Suppressor macrophage treated with lipopolysaccharide for 1 hour (primary cell): ENCODE measurements at places on chromosomes 1 and 21.

- no peak for DNase-seq
Observed at GRCh38 chr21:33841561-33841960, 74.0 kb downstream of the ATP5PO start.

DNA sequence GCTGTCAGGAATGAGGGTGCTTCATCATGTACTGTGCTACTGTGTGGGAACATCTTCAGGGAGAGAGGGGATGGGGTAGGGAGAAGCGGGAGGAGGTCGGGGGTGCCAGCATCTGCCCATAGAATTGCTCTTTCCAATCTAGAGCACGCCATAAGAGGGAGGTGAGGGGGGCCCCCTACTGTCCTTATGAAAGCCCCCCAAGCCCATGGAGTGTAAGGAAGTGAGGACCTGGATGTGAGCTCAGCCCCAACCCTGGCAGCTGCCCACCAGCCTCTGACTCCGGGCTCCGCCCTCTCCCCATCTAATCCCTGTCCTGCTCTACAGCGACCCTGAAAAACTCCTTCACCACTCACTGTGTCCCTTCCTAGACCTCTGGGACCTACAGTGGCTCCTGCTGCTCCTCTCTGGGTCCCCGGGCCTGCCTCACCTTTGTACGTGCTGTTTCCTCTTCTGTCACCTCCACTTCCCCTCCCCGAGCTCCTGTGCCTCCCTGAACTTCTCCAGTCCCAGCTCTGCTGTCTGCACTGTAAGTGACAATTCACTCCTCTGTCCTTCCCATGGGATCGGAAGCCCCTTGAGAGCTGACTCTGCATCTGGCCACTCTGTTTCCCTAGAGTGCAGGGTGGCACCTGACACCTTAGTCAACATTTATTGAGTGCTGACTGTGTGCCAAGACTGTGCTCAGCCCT is 269.4 kb downstream of the PTPRU start:
- no peak for DNase-seq

DNA sequence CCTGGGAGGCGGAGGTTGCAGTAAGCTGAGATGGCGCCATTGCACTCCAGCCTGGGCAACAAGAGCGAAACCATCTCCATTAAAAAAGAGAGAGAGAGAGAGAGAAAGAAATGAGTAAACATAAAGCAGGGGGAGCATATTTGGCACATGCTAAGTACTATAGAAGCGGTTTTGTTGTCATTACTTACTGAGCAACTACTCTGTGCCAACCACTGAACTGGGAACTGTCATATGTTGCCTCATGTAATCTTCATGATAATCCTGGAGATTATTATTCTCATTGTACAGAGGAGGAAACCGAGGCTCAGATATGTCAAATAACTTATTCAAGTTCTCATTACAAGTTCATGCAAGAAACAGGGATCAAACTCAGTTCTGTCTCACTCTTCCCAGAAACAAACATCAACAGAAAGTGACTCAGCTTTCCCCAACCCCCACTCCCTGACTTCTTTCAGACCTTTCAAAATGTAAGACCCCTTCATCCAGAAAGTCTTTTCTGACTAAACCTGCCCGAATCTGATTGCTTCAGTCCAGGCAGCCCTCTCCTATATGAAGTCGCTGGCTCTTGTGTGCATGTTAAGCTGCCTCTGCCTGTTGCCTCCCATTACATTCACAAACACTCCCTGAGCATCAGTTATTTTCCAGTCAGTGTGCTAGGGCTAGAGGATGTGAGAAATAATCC is 23.5 kb downstream of the LAMB3 start:
- no peak for DNase-seq

DNA sequence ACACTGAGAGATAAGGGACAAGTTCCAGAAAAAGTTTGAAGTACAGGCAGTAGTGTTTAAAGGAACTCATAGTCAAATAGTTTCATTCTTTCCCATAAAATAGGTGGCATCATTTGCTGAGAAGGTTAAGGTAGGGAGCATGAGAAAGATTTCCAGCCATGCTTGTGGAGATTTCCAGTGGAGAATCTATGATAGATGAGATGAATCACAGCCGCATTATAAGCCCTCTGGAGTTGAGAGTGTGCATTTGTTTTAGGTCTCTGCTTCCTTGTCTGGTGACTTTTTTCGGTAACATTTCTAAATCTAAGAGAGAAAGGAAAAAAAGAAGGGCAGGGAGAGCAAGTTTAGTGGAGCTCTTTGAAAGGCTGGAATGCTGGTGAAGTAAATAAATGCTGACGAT is 108.7 kb downstream of the DISP1 start:
- no peak for DNase-seq

GRCh38 chr21:14771593-14771992 is 225.5 kb upstream of the SAMSN1 start:
- DNase-seq: no peak

- no peak for DNase-seq
Observed at GRCh38 chr21:41974752-41975053, 20.9 kb upstream of the C2CD2 start.

- DNase-seq: no peak
Observed at GRCh38 chr1:12436345-12436658, 181.7 kb downstream of the DHRS3 start.

DNA sequence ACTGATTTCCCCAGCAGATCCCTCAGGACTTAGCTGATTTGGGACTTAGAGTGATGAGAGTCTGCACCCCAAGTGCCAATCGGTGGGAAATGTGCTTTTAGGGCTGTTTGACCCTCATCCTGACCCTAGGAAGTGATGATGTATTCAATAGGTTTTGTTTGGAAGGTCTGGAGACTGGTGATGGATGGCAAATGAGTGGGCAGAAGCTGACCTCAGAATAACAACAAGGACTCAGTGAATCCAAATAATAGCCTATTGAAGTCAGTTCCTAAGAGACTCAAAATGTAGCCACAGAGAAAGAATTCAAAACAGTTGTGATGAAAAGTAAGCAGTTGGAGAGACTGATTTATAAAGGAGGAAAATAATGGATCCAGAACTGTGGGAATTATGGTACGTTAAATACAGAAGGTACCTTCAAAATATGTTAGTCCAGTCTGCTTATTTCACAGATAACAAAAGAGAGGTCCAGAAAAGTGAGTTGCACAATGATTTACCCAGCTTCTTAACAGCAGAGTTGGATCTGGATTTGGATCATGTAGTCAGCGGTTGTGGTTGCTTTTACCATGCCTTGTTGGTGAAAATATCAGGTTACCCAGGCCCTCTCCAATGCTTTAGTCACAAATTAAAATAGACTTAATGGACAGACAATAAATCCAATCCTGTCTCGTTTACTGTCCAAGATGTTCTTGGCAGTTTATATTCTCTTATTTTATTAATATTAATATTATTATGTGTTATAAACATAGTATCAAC is 123.0 kb upstream of the PTBP2 start:
- no peak for DNase-seq

GRCh38 chr1:25462732-25463131 is 32.0 kb downstream of the MACO1 start:
- no peak for DNase-seq

- no peak for DNase-seq
Observed at GRCh38 chr1:117631359-117632160, 25.7 kb downstream of the TENT5C start.

DNA sequence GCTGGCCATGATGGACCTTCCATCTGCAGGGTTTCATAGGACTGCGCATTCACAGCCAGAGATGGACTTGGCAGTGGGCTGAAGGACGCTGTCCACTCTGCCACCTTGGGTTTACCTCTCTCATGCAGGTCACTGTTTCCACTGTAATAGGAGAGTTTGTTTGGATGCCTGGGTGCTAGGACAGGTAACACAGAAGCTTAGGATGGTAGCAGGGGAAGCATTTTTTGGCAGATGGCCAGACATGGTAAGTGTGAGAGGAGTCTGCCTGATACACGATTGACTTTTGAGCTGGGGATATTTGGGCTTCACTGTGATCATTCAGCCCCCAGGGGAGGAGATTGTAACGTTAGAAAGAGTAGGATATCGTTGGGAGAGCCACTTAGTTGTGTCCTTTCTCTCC is 11.8 kb downstream of the PSEN2 start:
- no peak for DNase-seq

- no peak for DNase-seq
Observed at GRCh38 chr21:14993115-14993514, 71.7 kb downstream of the NRIP1 start.

- DNase-seq: no peak
Observed at GRCh38 chr1:20448671-20449071, 37.3 kb downstream of the CAMK2N1 start.

- no peak for DNase-seq
Observed at GRCh38 chr1:236147068-236147467, 4.7 kb downstream of the GPR137B start.

- DNase-seq: no peak
Observed at GRCh38 chr1:27572019-27572678, 31.8 kb downstream of the AHDC1 start.

DNA sequence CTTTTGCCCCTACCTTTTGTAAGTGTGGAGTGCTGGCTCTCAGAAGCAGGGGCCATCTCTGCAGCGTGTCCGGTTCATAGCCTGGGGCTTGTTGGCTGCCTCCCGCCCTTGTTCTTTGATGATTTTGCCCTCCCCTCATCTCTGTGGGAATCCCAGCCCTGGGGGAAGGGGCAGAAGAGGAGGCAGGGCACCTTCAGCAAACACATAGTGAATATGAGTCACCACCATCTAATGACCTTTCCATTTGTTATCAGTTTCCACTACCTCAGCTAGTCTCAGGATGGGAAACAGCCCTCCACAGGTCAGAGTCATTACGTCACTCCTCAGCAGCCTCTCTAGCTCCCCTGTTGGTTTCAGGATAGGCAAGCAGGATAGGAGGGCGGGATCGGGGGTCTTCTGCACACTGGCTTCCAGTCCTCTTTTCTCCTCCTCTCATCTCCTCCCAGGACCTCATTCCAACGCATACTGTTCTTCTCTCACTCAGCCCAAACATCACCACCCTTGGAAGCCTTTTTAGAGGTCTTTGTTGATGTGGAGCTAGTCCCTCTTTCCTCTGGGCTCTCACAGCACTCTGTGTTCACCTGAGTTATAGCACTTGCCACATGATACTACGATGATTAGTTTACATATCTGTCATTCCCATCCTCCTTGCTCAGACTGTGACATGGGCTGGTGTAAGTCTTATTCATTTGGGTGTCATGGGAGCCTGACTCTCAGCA is 15.8 kb downstream of the GADD45A start:
- DNase-seq: no peak

DNA sequence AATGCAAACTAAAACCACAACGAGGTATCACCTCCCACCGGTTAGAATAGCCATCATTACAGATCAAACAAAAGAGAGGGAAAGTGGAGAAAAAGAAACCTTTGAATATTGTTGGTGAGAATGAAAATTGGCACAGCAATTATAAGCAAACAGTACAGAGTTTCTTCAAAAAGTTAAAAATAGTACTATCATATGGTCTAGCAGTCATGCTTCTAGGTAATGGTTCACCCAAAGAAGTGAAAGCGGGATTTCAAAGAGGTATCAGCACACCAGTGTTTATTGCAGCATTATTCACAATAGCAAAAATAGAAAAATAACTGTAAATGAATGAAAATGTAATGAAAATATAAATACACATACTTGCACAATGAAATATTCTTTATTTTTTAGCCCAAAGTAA is 8.2 kb downstream of the OR2T10 start:
- no peak for DNase-seq

GRCh38 chr1:162006081-162006480 is 17.6 kb downstream of the OLFML2B start:
- DNase-seq: no peak

GRCh38 chr1:36513676-36514473 is 31.2 kb upstream of the CSF3R start:
- DNase-seq: no peak

DNA sequence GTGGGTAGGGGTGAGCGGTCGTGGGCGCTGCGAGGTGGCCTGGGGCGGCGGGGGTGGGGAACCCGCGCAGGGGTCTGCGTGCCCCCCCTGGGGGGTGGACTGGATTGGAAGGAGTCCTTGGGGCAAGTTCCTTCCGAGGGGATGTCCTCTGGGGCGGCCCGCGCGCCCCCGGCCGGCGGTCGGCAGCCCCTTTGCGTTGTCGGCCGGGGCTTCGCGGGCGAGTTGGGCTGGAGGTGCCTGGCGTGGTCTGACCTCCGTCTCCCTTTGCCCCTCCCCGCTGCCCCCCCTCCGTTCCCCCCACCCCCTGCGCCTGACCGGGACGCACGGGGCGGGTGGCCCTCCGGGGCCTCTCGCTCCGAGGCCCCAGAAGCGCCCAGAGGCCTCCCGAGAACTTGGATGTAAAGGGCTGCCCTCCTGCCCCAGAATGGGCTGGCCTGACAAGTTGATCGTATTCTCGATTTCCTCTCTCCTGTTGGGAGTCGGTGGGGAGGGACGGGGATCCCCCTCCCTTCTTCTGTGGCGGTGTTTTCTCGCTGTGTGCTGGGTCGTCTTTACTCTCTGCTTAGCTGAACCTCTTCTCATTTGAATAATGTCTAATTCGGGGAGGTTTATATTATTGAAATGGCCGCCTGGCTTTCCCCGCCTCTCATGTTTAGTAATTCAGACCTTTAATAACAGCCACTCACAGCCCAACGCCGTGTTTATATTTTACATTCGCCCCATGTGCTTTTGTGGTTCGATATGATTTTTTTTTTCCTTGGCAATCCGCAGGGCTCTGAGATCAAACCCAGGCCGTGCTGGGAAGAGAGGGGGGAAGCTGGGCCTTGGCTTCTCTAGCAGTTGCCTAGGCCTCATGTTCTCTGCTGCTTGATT is 1.3 kb downstream of the POU2F1 start:
- DNase-seq: peak; percentile 87

- no peak for DNase-seq
Observed at GRCh38 chr21:43921979-43922945, 57.2 kb downstream of the AGPAT3 start.

GRCh38 chr1:227192163-227192562 is 126.1 kb downstream of the CDC42BPA start:
- DNase-seq: peak; percentile 31

DNA sequence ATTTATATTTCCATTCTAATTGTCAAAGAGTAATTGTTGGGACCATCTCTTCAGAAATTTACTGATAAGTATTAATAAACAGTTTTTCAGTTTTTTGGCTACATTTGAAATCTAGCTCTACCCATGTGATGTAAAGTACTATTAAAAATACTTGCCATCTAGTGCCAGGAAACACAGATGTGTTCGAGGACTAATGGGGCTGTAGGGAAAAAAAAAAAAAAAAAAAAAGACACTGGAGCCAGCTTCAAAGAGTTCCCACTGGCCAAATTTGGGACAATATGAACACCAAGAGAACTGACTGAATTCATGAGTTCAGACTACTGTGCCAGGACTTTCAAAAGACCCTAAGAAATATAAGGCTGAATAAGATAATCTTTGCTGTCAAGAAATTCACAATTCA is 65.2 kb upstream of the GFI1 start:
- no peak for DNase-seq

DNA sequence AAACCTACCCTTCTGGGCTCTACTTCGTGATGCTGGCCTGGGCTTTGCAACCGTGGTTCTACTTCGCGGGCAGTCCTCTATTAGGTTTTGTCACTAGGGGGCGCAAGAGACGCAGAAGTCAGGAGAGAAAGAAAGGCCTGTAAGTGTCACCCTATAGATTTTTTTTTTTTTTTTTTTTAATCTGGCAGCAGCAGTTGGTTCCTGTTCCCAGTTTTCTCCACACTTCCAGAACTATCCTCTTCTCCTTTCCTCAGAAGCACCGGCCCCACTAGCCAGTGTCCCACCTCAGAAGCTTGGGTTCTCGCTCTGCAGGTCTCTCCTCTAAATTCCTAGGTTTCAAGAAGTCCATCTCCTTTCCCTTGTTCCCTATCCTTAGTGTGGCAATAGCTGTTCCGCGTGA is 9.1 kb upstream of the LCE2D start:
- DNase-seq: peak; percentile 83

- DNase-seq: no peak
Observed at GRCh38 chr1:235563513-235564061, 59.3 kb upstream of the B3GALNT2 start.
